ENCODE measurements at places on chromosomes 4 and X.

GRCh38 chrX:125293850-125294780 lies 25.6 kb upstream of the TEX13C start:
- no peak for DNase-seq

DNA sequence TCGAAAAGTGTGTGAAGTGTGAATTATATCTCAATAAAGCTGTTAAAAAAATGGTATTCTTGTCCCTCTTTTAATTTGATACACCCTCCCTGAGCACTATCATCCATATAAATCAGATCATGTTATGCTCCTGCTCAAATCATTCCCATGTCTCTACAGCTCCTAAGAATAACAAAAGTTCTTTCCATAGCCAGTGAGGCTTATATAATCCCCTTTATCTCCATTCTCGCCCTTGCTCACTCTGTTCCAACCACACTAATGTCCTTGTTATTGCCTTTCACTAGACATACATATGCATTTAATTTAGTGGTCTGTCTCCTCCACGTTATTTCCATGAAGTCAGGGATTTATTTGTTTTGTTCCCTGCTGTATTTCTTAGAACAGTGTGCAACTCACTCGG lies 10.5 kb downstream of the ZGRF1 start:
- DNase-seq, result no peak

- DNase-seq, result peak; percentile 85
These were observed at the start of gene PDLIM3 for GRCh38 chr4:185534866-185535611. TSS of gene PDLIM3 (minus strand) at chr4:185535507. CDS start at chr4:185535434, 73 bp downstream.

DNA sequence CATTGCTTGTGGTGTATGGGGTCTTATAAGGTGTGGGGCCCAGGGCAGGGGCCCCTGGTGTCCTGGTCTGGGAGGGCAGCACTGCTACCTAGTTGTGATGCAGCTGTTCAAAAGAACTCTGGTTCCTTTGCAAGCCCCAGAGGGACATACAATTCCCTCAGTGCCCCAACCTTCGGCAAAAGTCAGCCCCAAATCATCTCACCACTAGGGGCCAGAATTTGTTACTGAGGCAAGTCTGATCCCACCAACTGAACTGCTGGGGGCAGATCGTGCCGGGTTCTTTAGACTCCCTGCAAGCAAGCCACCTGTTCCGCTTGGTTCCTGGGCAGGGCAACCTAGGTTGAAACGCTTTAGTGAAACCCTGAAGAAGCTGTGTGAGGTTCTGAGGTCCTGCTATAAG lies 180.1 kb upstream of the S100G start:
- no peak for DNase-seq

GRCh38 chr4:181524499-181524898 lies 718.7 kb upstream of the TENM3 start:
- no peak for DNase-seq

DNA sequence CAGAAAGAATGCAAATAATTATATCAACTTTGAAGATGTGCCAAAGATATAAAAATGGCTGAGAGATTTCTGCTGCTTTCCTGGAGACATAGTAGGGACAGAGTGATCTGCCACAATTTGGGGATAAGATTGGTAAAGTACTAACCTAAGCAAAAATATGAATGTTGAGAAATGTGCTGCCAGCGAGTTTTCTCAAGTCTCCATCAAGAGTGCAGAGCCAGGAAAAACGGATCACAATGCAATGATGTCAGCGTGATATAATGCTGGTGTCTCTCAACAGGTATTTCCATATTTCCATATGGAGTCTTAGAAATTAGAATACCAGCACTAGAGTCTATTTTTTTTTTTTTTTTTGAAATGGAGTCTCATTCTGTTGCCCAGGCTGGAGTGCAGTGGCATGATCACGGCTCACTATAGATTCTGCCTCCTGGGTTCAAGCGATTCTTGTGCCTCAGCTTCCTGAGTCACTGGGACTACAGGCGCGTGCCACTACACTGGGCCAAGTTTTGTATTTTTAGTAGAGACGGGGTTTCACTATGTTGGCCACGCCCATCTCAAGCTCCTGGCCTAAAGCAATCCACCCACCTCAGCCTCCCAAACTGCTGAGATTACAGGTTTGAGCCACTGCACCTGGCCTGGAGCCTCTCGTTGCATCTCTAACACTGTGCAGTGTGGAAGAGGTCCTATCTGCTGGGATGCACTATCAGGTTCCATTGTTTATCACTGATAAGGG lies 893.5 kb downstream of the TRIML1 start:
- peak; percentile 22 for DNase-seq

DNA sequence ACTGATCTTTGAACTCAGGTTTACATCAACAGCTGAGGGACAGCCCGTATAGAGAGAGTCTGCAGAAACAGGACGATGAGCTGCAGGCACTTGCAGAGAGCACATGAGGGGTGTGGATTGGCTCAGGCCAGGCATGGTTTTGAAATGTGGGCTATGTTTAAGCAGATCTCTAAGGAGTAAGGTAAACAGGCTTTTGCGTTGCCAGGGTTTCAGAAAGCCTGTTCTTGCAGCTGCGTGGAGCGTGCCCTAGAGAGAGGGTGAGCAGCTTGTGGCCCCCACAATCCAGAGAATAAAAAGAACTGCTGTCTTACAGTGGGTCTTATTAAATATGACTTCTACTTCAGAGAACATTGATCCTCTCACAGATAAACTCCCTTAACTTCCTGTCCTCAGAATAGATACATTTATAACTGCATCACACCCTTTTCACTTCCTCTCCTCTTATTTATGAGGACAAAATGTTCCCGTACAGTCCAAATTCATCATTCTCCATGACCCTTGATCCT lies 64.1 kb downstream of the TMA16 start:
- DNase-seq, result no peak

- DNase-seq, result peak; percentile 46
These were observed 80.2 kb downstream of the CRMP1 start for GRCh38 chr4:5812506-5813229.

GRCh38 chr4:106422766-106423165 lies 54.2 kb upstream of the GIMD1 start:
- DNase-seq, result no peak

DNA sequence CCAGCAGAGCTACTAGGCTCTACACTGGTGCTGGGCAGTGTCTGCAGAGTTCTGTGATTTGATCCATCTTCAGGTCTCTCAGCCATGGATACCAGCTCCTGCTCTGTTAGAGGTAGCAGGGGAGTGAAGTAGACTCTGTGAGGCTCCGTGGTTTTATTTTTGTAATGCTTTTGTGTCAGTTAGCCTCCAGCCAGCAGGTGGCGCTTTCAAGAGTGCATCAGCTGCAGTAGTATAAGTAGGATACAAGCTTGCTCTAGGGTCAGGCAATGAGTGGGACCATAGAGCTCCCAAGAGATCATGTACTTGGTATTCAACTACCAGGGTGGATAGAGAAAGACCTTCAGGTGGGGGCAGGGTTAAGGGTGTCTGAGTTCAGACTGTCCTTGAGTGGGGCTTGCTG lies 362.5 kb upstream of the TRAM1L1 start:
- no peak for DNase-seq

- DNase-seq, result no peak
These were observed 153.9 kb downstream of the CCNG2 start for GRCh38 chr4:77310931-77311330.

DNA sequence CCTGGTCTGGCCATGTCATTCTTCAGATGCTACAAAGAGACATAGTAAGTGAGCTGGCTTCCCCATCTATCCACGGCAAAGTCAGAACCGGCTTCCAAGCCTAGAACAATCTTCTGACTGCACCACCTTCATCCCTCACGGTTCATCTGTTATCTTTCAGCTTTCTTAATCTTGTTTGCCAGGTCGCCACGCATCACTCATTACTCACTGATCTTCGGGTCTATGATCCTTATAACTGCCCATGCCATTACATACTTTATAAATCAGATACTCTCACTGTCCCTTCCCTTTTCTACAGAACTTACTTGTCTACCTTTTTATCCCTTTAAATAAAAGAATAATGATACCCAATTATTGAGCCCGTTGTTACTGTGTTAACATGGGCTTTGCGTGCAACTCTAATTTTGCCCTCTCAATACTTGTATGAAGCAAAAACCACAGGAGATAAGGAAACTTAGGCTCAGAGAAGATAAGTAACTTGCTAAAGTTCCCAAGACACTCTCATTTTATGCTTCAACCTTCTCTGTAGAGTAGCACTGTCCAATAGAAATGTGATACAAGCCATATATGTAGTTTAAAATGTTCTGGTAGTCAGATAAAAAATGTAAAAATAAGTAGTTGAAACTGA lies 171.7 kb downstream of the AMELX start:
- no peak for DNase-seq

DNA sequence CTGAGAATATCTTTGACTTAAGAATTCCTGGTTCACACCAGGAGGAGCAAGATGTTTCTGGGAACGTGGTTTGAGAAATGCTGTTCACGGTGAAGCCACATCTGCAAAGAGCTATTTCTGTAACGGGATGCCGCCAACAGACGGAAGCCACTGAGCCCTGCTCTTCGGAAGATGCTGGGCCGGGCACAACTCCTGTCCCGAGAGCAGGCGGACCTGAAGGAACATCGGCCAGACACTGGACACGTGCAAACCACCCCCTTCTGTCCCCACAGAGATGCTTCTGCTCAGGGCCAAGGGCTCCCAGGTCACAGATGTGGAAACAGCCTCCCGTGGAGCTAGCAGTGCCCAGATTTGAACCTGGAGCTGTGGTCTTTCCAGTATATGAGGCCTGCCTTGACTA lies 24.3 kb downstream of the HMX1 start:
- DNase-seq, result no peak

GRCh38 chr4:153408932-153409331 lies 57.2 kb upstream of the TMEM131L start:
- DNase-seq, result no peak

- peak; percentile 47 for DNase-seq
These were observed 44.4 kb downstream of the SEL1L3 start for GRCh38 chr4:25818371-25818871.

DNA sequence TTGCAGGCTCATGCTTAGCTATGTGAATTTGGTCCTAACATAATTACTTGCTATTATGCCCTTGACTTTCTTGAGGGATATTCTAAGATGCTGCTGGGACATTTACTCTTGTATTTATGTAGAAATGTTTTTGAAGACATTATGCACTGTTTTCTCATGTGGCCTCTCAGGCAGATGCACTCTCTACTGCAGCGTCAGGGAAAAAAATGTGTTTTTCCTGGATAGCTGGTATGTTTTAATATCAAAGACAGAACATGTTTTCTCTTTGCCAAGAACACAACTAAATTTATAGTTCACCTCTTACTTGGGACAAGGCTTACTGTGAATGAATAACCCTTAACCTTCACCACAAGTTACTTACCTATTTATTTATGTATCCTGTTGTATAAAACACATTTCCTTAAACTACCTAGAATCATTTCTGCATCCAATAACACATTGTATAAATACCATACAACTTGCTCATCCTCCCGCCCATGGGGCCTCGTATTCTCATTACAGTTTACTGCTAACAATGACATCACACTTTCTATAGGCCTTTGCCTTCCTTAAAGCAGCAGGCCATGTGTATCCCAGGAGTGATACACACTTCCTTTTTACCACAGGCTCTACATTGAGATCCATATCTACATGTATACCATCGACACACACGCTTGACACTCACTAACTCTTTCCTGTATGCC lies 178.7 kb downstream of the SLIT2 start:
- peak; percentile 52 for DNase-seq

- DNase-seq, result no peak
These were observed 193.2 kb upstream of the LEF1 start for GRCh38 chr4:108361886-108362285.

All from right hindlimb (tissue), 1 donor.